MG63 (cell line): ENCODE measurements at places on chromosomes 3 and 15. TPM values are rescaled to one million over a fixed set of nuclear protein-coding genes. Genes with fewer than 3 reads are reported as not detected.

DNA sequence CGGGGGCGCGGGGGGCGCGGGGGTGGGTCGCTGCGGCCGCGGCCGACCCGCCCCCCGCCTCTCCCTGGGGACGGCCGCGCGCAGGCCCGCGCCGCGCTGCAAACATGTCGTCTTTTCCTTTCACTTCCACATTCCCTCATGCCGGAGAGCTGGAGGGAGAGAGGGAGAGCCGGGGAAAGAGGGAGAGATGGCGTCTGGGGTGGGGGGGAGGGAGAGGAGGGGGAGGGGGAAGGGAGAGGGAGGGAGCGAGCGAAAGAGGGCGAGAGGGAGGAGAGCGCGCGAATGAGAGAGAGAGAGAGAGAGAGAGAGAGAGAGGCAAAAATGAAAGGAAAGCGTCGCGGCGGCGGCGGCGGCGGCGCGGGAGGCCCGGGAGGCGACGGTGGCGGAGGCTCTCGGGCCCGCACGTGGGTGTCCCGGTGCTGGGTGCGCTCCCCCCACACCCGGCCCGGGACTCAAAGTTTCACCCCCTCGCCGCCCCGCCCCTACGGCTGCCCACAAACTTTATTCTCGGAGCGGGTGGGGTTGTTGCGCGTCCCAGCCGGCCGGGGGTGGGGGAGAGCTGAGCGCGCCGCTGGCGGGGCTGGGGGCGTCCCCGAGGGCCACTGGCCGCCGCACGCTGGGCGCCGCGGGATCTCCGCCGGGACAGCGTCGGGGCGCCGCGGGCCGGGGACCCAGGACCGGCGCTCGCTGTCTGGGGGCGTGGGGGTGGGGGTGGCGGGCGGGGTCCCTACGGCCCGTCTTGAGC, 731 bp downstream of the ZNF710 start:
- DNase-seq = peak; percentile 76

DNA sequence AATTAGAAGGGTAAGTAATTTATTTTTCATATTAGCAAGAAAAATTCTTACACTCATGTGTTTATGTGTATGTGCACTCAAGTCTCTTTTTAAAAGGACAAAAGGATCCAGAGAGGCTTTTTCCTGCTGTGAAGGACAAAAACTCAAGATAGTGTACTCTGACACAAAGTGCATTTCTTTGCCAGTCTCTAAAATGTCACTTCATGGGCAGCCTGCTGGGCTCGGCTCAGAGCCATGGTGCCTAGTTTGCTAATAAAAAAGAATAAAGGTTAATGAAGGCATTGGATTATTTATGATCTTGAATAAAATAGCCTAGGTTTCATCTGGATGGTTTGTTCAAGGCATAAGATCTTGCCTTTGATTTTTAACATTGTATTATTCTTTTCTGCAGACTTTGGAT, 989.0 kb downstream of the TBL1XR1 start:
- DNase-seq = no peak

DNA sequence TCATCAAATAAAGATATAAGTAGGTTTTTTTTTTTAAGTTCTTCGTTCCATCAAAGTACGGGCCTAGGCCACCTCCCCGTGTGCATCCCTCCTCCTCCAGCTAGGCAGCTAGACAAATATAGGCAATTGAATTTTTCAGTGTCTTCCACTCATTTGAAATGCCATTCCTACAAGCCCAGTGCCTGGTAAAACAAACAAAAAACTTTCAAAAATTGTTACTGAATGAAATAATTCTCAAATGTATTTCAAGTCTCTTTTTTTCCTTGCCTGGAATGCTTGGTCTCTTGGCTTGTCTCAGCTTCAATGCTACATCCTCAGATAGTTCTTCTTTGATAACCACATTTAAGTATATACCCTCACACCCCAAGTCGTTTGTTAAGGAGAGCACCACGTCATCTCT, 3.8 kb downstream of the EIF2AK4 start:
- DNase-seq = no peak

IDH2 gene
- total RNA-seq = 45.7 and 57.2 TPM in 2 replicates

A4GNT gene
- total RNA-seq = not detected in 2 replicates

- peak; percentile 86 for DNase-seq
Observed at GRCh38 chr3:131526801-131527347, 24.1 kb upstream of the MRPL3 start.

- DNase-seq = peak; percentile 34
Observed at GRCh38 chr3:151925419-151925818, 52.0 kb downstream of the SUCNR1 start.

DNA sequence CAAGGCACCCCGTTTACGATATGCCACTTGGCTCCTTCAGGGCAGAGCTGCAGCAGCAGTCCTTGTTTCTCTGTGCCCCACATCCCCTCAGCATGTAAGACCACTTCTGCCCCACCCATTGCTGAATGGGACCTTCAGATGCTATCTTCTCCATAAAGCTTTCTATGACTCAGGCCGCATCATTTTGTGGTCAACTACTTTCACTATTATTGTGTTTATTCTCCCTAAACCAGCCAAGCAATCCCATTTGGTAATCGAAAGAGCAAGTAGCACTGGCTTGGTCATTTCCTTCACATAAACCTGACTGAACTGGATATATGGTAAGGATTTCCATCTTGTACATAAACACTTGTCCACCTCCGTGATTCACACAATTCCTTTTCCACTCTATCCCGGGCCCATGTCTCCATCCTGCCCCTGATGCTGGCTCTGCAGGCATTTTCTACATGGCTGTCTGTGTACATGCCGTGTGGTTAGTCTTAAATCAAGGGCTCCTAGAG, 25.7 kb downstream of the LIPC start:
- peak; percentile 48 for DNase-seq

PP2D1 gene
- not detected in 2 replicates for total RNA-seq

DNA sequence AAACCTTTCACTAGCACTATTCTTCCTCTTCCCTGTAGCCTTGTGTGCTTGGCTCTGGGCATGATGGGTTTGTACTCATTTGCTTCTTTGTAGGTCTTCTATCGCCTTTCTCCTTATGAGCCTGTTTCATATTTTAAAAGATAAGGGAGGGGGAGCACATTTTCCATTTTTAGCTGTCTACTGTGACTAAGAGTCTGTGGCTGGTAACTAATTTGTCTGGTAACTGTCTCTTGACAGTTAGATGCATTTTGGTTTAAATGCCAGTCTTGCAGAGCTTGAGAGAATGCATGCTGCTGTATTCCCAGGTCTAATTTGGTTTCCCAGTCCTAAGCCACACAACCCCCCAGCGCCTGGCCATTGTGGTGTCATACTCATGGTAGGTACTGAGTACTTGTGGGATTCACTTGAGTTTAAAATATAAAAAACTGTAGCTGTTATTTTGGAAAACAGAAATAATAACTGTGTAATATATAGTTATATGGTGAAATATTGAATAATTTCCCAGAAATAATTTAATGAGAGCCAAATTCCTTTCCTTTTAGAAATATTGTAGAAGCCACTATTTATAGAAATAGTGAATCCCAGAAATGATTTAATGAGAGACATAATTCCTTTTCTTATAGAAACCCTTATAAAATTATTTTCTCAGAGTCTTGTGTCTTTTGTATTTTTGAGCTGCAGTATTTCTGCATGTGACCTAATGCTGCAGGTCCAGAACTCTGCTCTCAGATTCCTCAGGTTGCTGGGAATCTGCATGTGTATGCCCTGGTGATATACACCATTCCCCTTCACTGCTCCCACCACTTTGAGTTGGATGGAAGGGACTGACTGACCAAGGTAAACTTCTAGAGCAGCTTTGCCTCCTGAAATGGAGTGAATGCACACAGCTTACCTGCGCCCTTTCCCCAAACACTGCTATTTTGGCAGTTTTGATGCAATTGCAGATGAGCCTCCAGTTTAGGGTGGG, 13.9 kb upstream of the GPR171 start:
- DNase-seq = no peak

DNA sequence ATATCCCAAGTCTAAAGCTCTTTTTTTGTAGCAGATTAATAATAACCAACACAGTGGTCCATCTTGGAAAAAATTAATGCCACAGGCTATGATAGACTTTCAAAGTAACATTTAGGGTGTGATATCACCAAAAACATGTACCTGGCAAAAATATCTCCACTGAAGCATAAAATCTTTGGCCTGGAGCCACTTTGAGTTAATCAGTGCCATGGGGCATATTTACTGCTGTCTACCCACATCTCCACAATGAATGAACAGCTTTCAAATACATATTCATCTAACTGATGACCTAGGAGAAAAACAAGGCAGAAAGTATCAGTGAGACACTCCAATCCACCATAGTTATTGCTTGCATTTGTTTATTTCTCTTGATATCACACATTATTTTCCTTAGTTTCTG, 296.0 kb upstream of the MDFIC2 start:
- DNase-seq = no peak
